DMS 273 treated with DMSO at 0.1 percent for 48 hours (cell line): ENCODE measurements at places on chromosomes 1 and 21.
A peak's percentile ranks its signal among the peaks of the same experiment; 100 is the strongest.

- DNase-seq, result no peak
Measured at GRCh38 chr1:184425449-184426277, 38.8 kb downstream of the C1orf21 start.

DNA sequence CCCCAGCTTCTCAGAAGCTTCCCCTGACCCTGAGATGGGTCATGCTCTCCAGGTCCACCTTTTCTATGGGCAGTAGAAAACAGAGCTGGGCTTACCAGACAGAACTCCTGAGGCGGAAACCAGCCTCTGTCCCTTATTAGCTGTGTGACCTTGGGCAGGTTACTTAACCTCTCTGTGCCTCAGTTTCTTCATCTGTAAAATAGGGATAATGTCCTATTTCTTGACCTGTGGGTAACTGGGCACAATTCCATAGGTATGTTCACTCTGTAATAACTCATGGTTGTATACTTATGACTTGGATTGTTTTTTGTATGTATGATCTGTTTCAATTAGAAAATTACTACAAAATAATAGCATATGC is 57.1 kb upstream of the EDN2 start:
- no peak for DNase-seq

DNA sequence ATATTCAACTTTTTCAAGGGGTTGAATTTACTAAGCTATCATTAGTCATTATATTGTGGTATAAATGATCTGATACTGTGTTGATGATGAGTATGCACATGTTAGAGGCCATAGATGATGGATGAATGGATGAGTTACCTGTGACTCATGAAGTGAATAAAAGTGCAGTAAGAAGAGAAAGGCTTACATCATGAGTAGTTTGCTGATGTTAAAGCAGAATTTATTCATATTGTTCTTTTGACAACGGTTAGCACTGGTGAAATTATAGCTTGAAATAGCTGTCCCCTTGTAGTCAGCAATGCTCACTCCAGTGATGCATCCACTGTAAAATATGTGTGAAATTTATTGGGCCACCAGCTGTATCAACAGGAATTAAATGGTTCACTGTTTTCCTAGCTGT is 541.0 kb upstream of the ZRANB2 start:
- DNase-seq, result no peak

DNA sequence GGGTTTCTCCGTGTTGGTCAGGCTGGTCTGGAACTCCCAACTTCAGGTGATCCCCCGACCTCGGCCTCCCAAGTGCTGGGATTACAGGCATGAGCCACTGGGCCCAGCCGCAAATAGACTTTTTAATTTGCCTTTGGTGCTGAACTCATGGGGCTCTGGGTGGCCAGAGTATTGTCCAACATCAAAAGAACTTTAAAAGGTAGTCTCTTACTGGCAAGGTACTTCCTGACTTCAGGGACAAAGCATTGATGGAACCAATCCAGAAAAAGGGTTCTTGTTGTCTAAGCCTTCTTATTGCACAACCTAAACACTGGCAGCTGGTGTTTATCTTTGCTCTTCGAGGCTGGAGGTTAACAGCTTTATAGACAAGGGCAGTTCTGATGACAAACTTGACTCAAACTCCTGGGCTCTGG is 3.8 kb upstream of the KTI12 start:
- DNase-seq, result peak; percentile 54

- DNase-seq, result no peak
Measured at GRCh38 chr1:178086294-178086693, 7.6 kb upstream of the RASAL2 start.

DNA sequence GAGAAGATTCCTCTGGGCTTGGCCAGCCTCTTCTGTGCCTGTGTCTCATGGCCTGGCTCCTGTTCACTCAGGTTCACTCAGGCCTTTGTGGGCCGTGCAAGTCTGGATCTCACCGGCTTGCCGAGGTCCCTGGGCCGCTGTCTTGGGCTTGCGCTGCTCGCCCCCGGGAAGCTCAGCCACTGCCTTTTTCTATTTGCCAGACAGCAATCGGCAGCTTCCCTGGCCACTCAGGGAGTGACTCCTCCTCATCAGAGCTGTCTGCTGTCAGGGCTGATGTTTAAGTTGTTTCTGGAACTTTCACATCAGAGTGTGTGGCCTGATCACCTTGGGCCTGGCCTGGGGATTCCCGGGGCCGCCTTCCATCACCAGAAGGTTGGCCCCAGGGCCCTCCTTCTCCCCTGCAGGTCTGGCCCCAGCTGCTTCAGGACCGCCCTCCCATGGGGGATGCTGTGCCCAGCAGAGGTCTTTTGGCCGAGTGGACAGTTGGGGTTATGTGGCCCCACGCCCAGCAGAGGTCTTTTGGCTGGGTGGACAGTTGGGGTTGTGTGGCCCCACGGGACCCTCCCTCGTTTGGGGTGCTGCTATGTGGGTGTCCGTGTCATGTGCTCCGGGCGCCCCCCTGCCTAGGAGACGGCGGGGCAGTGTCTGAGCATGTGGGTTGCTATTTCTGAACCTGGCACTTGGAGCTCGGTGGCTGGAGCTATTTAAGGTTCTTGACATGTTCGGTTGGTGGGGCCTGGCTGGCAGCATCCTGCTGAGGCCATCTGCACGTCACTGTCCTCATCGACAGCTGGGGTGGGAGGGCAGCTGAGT is 12.5 kb downstream of the SLX9 start:
- DNase-seq, result no peak
